ENCODE measurements at places on chromosomes 11 and 22. TPM values are rescaled to one million over a fixed set of nuclear protein-coding genes. Genes with fewer than 3 reads are reported as not detected.

Gene AQP11
- total RNA-seq, result not detected

Gene RHOD
- total RNA-seq, result not detected

Gene UBQLNL
- 0.50 TPM for total RNA-seq

Gene GALNT18
- total RNA-seq, result 0.08 TPM

Gene C11orf65
- 0.30 TPM for total RNA-seq
